ENCODE measurements at places on chromosomes 2 and 18. TPM values are rescaled to one million over a fixed set of nuclear protein-coding genes. Genes with fewer than 3 reads are reported as not detected.

The QPCT gene
- 2.4 TPM for polyA plus RNA-seq

The DLX2 gene
- polyA plus RNA-seq = not detected

The SERPINB3 gene
- not detected for polyA plus RNA-seq

The DES gene
- polyA plus RNA-seq = not detected

The POTEF gene
- not detected for polyA plus RNA-seq

The DNAJC5G gene
- polyA plus RNA-seq = not detected

The PLCD4 gene
- not detected for polyA plus RNA-seq

The MSGN1 gene
- not detected for polyA plus RNA-seq

The TUBA3E gene
- not detected for polyA plus RNA-seq

The TMX3 gene
- polyA plus RNA-seq = 21.3 TPM

The ARHGEF33 gene
- not detected for polyA plus RNA-seq

The OSBPL6 gene
- polyA plus RNA-seq = not detected

The SKOR2 gene
- not detected for polyA plus RNA-seq

The CCDC142 gene
- 4.4 TPM for polyA plus RNA-seq

The DPP4 gene
- polyA plus RNA-seq = 6.0 TPM

The NOL4 gene
- polyA plus RNA-seq = not detected

The NT5C1B gene
- 0.21 TPM for polyA plus RNA-seq

The SRD5A2 gene
- polyA plus RNA-seq = not detected

The ADAM23 gene
- not detected for polyA plus RNA-seq

The TRABD2A gene
- 0.66 TPM for polyA plus RNA-seq

The TXNDC2 gene
- not detected for polyA plus RNA-seq

The SNORC gene
- polyA plus RNA-seq = not detected

The CXCR2 gene
- polyA plus RNA-seq = 34.2 TPM

The PID1 gene
- polyA plus RNA-seq = 0.38 TPM

The UGT1A10 gene
- polyA plus RNA-seq = not detected

The PRSS56 gene
- not detected for polyA plus RNA-seq

The IL36B gene
- not detected for polyA plus RNA-seq

The GRHL1 gene
- polyA plus RNA-seq = 0.52 TPM

The RUFY4 gene
- polyA plus RNA-seq = 0.50 TPM
